ENCODE measurements at places on chromosomes 13 and 19.
A peak's percentile ranks its signal among the peaks of the same experiment; 100 is the strongest.

DNA sequence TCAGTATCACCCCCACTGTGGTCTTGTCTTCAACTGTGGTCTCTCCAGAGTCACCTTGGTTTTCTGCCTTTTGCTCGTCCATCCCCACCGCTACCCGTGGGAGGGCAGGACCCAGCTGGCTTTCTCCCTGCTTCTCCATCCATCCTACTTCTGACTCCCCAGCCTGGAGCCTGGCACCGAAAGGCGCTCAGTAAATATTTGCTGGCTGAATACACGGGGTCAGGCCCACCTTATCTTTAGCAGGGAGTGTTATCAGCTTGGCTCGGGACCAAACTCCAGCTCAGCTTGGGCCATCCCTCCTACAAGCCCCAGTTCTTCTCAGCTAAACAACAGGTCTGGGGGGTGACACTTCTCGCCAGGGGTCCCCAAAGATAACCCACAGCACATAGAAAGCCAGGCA lies 62.0 kb upstream of the KLF2 start:
- no peak for DNase-seq

DNA sequence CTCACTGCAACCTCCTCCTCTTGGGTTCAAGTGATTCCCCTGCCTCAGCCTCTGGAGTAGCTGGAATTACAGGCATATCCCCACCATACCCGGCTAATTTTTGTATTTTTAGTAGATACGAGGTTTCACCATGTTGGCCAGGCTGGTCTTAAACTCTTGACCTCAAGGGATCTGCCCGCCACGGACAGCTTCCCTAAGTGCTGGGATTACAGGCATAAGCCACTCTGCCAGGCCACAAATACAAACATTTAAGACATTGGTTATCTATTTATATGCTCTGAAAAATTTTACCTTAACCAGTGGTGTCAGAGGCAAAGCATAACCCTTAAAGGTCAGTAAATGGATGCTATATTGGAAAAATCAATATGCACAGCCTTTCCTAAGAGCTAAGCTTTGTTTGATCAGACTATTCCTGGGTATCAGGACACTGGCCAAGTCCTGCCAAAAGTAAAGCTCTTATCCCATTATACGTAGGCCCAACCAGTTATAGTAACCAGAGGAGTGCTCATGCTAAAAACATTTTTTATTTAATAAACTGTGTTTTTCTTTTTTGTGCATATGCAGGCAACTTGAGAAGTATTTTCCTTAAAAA lies 56.4 kb upstream of the STARD13 start:
- no peak for DNase-seq

GRCh38 chr13:42735010-42735409 lies 46.4 kb upstream of the FAM216B start:
- no peak for DNase-seq

GRCh38 chr19:38557205-38557799 lies 60.5 kb downstream of the MAP4K1 start:
- peak; percentile 32 for DNase-seq

- DNase-seq: peak; percentile 81
Observed at GRCh38 chr13:76980075-76980718, 11.7 kb upstream of the CLN5 start.
